ENCODE measurements at places on chromosomes 5 and 9.

GRCh38 chr9:133250741-133251170, 24.2 kb downstream of the ABO start:
- DNase-seq, result no peak

- DNase-seq, result peak; percentile 70
Observed at GRCh38 chr9:89225991-89226471, 47.4 kb upstream of the SHC3 start.

GRCh38 chr5:169595172-169595820, 11.7 kb downstream of the SPDL1 start:
- no peak for DNase-seq

DNA sequence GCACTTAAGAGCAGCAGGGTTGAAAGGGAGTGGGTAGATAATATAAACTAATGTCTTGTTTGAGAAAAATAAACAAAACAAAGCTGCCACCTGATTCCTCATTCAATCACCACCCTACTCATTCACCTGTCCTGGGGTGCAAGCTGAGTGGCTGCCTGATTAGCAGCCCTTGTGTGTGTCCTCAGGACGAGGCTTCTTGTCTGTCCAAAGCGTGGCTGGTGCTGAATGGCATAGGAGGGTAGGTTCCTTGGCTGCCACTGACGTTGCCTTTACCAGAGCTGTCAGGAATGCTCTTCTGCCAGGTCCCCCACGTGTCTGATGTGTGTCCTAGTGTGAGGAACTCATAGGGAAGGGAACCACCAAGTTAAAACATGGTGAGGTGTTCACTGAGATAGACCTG, 146.6 kb upstream of the SLC24A2 start:
- DNase-seq, result no peak

DNA sequence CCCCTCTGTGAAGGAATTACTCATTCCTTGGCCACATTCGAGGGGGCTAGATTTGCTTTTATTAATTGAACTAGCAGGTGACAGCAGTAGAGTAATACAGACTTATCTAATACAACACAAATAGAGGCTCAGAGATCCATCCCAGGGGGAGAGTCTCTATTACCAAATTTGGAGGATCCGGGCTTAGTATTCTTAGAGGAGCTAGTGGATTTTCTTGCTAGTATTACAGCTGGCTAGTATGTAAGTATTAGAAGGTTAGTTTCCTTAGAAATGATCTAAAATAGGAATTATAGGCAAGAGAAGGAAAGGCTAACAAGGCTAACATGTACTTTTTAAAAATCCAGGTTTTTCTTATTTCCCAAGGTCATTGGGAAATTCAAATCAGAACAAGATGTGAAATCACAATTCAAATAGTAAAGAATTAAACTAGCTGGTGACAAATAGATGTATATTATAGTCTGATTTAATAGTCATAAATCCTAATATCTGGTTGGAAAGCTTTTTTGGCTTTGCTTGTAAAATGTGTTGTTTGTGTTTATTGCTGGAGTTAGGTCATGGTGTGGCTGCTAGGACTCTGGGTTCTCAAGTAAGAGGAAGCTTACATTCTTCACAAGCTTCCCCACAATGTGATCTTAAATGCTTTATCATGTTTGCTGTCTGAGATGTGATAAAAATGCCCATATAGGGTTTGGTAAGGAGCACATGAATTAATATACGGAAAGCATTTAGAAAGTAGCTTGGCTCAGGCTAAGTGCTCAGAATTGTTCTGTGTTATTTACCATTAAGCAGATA, 160.4 kb upstream of the MPDZ start:
- DNase-seq, result no peak

GRCh38 chr5:90902651-90903386, 344.2 kb downstream of the ADGRV1 start:
- no peak for DNase-seq

- DNase-seq, result no peak
Observed at GRCh38 chr9:94553029-94553938, 1.6 kb upstream of the PCAT7 start.

All from Ammon's horn (tissue), 1 donor.